Stimulated activated CD4-positive, alpha-beta T cell treated with anti-CD3 and anti-CD28 coated beads, TNF-alpha, amount 100 ng/mL, for 48 hours (primary cell): ENCODE measurements at places on chromosomes 1 and 21.

- no peak for DNase-seq
Observed at GRCh38 chr1:217138799-217139466, 415.7 kb upstream of the ESRRG start.

GRCh38 chr1:220487297-220487820 lies 40.6 kb upstream of the MARK1 start:
- DNase-seq: peak; percentile 33

- no peak for DNase-seq
Observed at GRCh38 chr1:188169971-188170370, 1341.2 kb downstream of the PLA2G4A start.

DNA sequence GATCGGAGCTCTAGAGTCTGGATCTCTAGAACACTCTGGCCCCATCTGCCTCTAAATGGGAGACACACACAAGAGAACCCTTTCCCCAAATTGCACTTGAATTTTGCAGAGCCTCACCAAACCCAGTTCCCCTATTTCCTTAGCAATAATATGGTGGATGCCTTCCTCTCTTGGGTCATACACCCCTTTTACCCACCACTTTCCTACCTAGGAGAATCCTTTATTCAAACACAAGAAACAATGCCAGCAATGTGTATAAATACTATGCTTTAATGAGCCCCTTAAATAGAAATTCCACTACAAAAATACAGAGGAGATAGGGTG lies 760 bp upstream of the SF3B4 start:
- no peak for DNase-seq

GRCh38 chr1:25744140-25744581 lies 55.8 kb upstream of the SELENON start:
- DNase-seq: no peak

DNA sequence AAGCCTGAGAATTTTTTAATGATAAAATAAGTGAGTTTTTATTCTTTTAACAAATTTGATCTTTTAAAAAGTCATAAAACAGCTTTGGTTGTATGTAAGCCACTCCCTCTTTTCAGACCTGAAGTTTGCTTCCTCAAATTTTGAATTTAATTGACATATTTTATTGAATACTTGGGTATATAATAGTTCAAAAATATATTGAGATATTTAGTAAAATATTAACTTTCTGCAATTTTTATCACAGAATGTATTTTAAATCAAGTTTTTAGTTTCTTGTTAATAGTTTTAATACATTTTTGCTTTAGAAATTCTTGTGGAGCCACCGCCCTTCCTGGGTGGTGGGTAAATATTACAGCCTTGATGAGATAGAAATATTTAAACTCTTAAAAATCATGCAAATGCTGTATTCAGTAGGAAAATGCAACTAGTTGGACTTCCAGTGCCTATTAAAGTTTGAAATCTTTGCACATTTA lies 867 bp downstream of the PTPRC start:
- no peak for DNase-seq

GRCh38 chr1:154849645-154850131 lies 20.4 kb downstream of the KCNN3 start:
- no peak for DNase-seq

GRCh38 chr1:10836726-10837125 lies 40.3 kb upstream of the CASZ1 start:
- DNase-seq: no peak

- no peak for DNase-seq
Observed at GRCh38 chr1:222880587-222880986, 65.7 kb downstream of the DISP1 start.

DNA sequence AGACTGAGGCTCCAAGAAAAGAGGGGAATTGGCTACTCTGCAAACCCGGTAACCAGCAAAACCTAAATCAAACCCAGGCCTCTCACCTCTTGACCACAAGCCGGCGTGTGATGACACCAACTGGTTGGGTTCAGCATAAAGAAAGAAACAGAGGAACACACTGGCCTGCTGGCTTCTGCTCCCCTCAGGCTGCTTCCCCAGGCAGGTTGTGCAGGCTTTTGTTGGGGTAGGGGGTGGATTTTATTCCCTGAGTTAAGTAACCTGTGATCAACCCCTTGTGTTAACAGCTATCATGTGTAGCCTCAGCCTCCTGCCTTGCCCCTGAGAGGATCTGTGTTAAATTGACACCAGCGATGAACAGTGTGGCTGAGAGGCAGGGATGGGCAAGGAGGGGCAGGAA lies 111.6 kb upstream of the ZBTB40 start:
- DNase-seq: no peak

DNA sequence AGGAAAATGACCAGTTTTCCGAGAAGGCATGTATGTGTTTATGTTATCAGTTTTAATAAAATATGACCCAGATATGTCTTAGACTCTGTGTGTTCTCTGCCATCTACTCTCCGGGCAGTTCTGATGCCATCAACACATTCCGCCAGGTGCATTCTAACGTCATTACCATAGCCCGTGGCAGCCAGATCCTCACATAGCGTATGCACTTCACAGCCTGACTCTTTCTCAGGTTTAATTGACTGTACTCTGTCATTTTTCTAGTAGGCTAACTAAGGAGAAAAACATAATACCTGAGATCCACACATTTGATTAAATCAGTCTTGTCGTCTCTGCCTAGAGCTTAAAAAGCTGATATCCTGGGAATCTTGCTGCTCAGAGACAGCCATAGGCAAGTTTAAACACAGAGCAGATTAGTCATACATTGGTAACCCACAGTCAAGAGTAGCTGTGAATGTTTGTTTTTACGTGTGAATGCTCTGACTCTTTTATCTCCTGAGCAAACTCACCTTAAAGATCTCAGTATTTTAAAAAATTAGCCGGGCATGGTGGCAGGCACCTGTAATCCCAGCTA lies 175.9 kb downstream of the GREM2 start:
- DNase-seq: no peak

- no peak for DNase-seq
Observed at GRCh38 chr1:30331415-30332065, 391.8 kb downstream of the MATN1 start.

GRCh38 chr1:222912730-222913129 lies 97.9 kb downstream of the DISP1 start:
- DNase-seq: no peak

DNA sequence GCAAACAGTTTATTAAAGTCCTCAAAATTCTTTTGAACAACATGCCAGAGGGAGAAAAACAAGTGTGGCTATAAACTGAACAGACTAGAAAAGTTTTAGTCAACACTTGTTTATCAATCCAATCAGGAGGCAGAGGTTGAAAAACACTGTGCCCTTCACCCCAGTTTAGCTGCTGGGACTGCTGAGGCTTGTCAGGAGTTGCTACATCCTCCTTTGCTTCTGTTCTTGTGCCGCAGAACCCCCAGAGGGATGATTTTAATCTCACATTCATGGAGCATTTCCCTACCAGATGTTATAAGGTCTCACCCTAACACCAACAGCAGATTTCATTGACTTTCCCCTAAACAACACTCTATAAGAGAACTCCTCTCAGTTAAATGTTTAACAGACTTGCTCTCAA lies 321.2 kb downstream of the VAV3 start:
- DNase-seq: no peak

DNA sequence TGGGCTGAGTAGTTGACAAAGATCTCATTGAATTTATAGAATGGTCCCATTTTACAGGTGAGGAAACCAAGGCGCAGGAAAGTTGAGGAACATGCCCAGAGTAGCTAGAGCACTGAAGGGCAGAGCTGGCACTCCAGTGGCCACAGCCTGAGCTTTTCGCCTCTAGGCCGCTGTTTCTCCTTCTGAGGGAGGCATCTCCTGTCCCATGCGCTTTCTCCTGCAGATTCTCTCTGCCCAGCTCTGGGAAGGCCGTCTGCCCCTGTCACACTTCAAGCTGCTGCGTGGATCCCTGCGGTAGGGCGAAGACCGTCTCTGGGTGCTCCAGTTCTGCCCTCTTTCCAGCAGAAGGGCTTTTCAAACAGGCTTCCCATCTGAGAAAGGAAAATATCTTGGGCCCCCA lies 159.9 kb downstream of the ACTL8 start:
- no peak for DNase-seq

DNA sequence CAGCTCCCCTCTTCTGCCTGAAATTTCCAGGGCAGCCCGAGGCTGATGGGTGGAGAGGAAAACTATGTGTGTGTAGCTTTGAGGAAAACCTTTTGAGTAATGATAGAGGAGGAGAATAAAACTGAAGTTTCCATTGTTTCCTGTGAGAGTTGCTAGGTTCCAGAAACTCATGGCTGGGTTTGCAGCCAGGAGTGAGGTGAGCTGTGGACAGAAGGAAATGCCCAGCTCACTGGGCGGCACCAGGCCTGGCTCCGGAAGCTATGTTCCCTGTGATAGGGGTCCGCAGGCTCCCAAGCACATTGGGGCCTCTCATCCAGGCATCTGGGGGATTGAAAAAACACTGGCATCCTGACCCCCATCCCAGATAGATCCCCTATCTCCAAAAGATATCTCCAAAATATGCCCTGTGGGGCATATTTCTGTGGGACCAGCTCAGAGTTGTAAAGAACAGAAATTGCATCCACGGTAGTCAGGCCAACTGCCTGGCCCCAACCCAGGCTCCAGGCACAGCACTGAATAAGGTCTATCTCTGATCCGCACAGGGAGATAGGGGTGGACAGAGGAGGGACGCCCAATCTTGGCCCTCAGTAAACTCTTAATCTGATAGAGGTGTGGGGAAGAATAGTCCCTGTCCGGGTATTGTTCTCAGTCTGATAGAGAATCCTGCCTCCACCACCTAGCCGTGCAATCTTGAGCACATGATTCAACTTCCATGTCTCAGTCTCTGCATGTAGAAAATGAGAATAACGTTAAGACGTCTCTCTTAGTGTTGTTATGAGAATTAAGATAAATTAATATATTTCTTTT lies 1.8 kb upstream of the HSPG2 start:
- DNase-seq: no peak

- no peak for DNase-seq
Observed at GRCh38 chr1:59044535-59045121, 252.3 kb upstream of the FGGY start.

DNA sequence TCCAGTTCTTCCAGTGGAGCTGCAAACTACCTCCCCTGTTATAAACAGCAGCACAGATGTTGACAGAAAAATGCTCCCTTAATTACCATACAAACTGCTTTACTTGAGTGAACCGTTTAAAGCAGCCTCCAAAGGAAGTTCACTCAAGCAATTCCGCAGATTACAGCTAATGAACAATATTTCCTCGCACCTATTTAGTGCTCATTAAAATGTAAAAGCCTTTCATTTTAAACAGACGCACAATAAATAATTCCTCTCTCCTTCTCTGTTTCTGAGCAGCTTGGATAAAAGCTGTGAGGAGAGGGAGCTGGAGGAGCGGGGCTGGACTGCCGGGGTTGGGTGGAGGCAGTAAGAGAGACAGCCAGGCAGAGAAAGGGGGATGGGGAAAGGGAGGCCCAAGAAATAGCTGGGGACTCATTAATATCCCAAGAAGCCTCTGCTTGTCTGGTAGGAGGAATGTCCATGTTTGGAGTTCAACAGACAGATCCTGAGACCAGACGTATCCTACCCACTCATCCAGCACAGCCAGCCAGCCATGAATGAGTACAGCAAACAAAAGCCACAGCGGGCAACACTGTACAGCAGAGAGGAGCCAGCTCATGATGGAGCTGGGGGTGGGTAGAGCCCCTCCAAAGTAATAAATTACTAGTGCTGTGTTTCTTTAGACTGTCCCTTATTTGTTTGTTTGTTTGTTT lies 227.7 kb downstream of the GPATCH2 start:
- DNase-seq: no peak

GRCh38 chr1:4176841-4177240 lies 276.8 kb upstream of the C1orf174 start:
- no peak for DNase-seq

DNA sequence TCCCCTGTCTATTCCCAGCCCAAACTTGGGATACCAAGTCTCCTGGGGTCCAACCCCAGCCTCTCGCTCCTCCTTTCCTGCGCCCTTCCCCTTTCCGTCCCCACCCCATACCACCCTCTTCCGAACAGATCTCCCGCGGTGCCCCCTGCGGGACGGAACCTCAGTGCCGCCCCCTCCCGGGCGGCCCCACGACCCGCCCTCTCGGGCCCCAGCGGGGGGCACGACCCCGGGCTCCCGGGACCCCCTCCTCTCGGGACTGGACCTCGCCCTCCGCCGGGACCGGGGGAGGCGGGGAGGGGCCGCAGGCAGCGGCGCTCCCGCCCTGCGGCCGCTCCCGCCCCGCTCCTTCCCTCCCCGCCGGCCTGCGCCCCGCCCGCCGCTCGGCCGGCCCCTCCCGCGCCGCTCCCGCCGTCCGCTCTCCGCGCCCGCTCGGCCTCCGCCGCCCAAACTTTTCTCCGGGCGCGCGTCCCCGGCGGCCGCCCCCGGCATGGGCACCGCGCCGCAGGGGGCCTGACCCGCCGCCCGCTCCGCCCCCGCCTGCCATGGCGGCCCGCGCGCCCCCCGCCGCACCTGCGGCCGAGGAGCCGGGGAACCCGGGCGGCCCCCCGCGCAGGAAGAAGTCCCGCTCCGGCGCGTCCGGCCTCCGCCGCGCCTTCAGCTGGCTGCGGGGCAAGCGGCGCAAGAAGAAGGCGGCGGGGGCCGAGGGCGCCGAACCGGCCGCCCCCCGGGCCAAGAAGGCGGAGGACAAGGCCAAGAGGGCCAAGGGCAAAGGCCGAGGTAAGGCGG lies 39.0 kb upstream of the SYNC start:
- no peak for DNase-seq

GRCh38 chr21:25507522-25507921 lies 99.8 kb downstream of the MRPL39 start:
- no peak for DNase-seq

DNA sequence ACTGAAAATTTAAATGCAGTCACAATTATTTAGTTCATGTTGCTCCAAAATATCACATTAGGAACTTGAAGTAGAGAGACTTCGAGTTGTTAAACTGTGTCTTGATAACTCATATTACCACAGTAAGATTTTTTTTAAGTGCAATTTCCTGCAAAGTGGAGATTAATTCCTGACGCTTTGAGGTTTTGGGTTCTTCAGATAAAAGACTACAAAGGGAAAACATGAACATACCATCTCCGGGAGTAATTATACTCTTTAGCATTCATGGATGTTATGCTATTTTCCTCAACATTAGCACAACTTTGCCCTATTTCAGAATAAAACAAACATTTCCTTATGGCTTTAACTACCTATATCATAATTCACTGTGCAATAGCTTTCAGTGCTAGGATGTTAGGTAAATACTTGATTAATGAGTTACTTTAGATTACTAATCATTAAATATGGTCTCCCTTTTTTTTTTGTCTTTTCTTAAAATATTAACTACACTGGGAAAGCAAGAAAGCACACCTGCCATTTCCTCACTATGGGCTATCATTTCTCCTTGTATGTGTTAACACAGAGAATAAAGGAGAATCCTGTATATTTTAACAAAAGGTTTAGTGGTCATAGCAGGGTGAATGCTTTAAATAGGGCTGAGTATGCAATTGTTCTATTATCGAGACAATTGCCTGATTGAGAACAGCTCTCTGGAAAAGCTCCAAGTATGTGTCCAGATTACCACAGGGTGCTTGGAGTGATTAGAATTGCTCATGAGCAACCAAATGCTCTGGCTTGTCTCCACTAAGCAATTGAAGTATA lies 252.5 kb upstream of the C1orf105 start:
- no peak for DNase-seq

- DNase-seq: no peak
Observed at GRCh38 chr1:36584874-36585453, 102.3 kb upstream of the CSF3R start.

- no peak for DNase-seq
Observed at GRCh38 chr21:33801424-33802405, 113.9 kb downstream of the ATP5PO start.
